ENCODE measurements at places on chromosomes 5 and 9.

DNA sequence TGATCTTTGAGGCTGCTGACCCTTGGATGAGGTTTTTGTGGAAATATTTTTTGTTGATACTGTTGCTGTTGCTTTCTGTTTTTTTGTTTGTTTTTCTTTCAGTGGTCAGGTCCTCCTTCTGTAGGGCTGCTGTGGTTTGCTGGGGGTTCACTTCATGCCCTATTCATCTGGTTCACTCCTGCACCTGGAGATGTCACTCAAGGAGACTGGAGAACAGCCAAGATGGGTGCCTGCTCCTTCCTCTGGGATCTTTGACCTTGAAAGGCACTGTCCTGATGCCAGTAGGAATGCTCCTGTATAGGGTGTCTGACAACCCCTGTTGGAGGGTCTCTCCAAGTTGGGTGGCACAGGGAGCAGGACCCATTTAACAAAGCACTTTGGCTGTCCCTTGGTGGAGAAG lies 67.0 kb upstream of the ACTBL2 start:
- no peak for DNase-seq

GRCh38 chr5:2579126-2579525 lies 172.4 kb downstream of the IRX2 start:
- DNase-seq: no peak

GRCh38 chr9:127088724-127089615 lies 33.5 kb downstream of the ANGPTL2 start:
- DNase-seq: no peak

DNA sequence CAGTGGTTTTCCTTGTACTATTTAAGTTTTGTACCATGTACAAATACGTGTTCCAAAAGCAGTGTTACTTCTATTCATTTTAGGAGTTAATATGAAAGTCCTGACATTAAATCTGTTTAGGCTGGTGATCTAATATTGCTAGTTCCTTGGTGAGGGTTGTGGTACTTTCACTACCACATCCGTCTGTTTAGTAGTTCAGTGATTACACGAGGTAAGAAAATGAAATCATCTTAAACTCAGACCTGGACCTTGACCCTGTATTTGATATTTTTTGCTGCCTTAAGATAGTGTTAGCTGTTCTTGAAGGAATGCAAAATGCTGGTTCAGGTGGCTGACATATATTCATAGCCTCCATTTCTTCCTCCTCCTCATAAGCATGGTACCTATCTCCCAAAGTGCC lies 50.3 kb downstream of the MTAP start:
- no peak for DNase-seq

GRCh38 chr5:96065685-96066385 lies 104.2 kb upstream of the ELL2 start:
- DNase-seq: no peak

DNA sequence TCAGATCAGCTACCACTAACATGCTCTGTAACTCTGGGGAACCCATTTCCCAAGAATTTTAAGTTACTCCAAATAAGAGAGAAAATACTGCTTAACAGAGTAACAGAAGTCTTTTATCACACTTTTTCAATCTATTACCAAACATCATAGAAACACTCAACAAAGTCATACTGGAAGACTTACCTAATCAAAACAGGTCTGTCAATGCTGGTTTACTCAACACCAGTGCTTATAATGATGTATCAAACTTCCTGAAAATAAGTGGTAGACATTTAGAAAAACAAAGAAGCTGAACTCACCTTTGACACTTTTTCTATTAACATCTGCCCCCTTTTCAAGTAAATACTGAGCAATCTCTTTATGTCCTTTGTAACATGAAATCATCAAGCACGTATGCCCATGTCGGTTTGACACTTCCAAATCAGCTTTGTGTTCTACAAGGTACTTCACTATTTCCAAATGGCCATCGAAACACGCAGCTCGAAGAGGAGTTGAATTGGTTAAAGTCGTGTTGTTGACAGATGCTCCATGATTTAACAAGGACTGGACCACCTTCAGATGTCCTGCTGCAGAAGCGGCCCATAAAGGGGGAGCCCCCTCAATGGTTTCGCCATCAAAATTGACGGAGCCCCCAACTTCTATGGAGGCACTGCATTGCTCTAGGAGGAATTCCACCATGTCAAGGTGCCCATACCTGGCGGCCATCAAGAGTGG lies 1.8 kb downstream of the FEM1C start:
- DNase-seq: no peak

GRCh38 chr9:124251605-124252378 lies 6.0 kb upstream of the NEK6 start:
- DNase-seq: peak; percentile 88

DNA sequence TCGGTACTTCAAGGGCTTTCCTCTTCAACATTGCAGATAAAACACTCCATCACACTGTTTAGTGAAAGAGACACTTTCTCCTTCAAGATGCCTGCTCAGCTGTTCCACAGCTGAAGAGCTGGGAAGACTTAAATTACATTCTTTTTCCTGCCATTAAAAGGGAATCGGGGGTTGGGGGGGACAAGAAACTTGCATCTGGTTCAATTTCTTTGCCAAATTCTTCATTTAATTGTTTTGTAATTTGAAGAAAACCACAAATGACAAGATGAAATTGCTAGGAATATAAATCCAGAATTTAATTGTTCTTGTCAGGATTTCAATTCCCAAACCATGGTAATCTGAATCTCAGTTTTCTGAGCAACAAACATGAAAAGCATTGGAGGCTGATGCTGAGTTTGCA lies 478.3 kb downstream of the EBF1 start:
- DNase-seq: no peak

GRCh38 chr9:19372567-19372966 lies 7.5 kb downstream of the RPS6 start:
- DNase-seq: no peak

- DNase-seq: no peak
These were observed 199.4 kb upstream of the ST8SIA4 start for GRCh38 chr5:101102506-101102905.

- no peak for DNase-seq
These were observed 9.9 kb downstream of the SLC36A3 start for GRCh38 chr5:151293624-151294023.

GRCh38 chr5:175824676-175825075 lies 46.7 kb upstream of the CPLX2 start:
- DNase-seq: no peak

DNA sequence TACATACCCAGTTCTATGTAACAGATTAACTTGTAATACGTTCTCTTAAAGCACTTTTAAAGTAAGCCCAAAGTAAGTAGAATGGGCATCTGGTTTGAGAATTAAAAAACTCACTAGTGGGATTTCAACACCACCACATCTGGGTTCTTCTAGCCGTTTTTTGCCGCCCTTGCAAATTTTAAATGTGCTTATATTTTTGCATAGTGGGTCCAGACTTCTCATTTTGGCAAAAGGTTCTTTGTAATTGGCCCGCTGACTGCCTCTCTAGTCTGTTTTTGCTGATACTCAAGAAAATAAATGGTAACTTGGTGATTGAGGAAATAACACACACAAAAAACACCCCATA lies 582 bp upstream of the FBXO4 start:
- DNase-seq: no peak

- no peak for DNase-seq
These were observed 464 bp downstream of the GDF9 start for GRCh38 chr5:132865668-132866341.

DNA sequence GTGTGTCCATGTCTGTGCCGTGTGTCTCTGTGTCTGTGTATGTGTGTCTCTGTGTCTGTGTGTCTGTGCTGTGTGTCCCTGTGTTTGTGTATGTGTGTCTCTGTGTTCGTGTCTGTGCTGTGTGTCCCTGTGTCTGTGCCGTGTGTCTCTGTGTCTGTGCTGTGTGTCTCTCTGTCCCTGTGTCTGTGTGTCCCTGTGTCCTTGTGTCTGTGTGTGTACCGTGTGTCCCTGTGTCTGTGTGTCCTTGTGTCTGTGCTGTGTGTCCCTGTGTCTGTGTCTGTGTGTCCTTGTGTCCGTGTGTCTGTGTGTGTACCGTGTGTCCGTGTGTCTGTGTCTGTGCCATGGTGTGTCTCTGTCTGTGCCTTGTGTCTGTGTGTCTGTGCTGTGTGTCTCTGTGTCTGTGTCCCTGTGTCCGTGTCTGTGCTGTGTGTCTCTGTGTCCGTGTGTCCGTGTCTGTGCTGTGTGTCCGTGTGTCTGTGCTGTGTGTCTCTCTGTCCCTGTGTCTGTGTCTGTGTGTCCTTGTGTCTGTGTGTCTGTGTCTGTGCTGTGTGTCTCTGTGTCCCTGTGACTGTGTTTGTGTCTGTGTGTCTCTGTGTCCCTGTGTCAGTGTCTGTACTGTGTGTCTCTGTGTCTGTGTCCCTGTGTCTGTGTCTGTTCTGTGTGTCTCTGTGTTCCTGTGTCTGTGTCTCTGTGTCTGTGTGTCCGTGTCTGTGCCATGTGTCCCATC lies 23.2 kb downstream of the CACNA1B start:
- DNase-seq: no peak

- DNase-seq: no peak
These were observed 17.0 kb upstream of the WWC1 start for GRCh38 chr5:168274406-168274805.

GRCh38 chr5:67617051-67617450 lies 420.5 kb upstream of the CD180 start:
- DNase-seq: no peak

- DNase-seq: no peak
These were observed 104.4 kb downstream of the CETN3 start for GRCh38 chr5:90305041-90305720.
